AML-193 (cell line): ENCODE measurements at places on chromosomes 4 and X.

- no peak for DNase-seq
Observed at GRCh38 chrX:115709039-115709438, 148.1 kb downstream of the PLS3 start.

GRCh38 chr4:183968502-183968901, 63.4 kb downstream of the STOX2 start:
- no peak for DNase-seq

DNA sequence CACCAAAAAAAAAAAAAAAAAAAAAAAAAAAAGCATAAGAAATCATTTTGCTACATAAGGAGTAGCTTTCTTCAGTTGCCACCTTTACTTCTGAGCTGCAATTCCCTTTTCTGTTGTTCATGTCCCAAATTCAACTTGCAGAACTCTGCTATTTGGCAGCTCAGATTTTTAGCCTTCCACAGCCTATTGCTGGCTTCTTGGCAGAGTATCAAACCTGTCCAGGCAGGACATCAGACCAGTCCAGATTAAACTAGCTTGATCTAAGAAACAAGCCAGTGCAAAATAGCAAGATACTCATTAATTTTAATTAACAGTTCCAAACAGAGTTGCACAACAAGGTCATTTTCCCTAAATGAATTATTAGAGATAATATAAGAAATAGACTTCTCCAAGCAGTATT, 123.6 kb upstream of the NR3C2 start:
- DNase-seq = no peak

DNA sequence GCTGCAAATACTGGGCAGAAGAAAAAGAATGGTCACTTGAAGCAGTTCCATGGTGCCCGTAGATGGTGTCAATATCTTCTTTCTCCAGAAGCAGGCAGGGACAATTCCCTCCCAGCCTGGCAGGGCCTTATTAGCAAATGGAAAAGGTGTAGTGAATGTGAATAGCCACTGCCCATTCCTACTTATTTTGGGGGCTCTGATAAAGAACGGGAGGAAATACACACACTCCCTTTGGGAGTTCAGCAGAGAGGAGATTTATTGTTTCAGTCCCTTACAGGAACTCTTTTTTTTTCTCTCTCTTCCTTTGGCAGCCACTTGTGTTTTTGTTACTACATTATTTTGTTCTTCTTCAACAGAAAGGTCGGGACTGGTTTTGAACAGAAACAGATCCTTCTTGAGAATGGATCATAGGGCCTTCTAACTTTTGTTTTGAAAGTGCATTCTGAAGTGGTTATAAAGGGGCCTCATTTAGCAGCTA, at the start of gene EMCN:
TSS of gene EMCN (minus strand) at position 159 of the 478 bp plus-strand sequence. CDS start at position 51, 108 bp downstream.
- DNase-seq = no peak

GRCh38 chr4:876780-877179, 50.9 kb upstream of the CPLX1 start:
- no peak for DNase-seq

DNA sequence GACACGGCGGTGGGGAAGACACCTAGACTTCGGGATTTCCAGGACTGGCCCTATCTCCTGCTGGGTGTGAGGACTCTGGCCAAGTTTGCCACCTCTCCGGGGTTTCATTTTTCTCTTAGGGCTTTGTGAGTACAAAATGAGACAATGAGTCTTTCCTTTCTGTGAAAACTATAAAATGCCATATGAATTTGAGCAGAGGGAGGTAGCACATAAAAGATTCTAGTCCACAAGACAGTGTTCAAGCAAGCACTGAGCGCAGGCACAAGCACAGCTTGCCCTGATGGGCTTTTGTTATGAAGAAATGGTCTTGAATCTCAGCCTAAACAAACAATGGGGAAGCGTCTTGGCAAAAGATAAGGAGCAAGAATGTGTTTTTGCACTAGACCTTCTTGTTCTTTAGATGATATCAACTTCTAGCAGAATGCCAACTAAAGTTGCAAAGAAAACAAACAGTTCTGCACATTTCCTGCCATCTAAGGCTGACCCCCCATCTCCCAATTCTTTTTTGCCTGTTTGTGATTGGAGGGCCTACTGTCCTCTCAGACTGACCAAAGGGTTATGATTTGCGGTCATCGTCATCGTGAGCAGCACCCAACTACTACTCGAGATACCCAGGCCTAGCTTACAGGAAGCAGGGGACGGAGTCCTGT, 73.0 kb upstream of the ZNF518B start:
- no peak for DNase-seq

GRCh38 chrX:154855256-154855655, 20.8 kb upstream of the SMIM9 start:
- DNase-seq = no peak

- no peak for DNase-seq
Observed at GRCh38 chr4:78058591-78059523, 1.7 kb downstream of the FRAS1 start.

- no peak for DNase-seq
Observed at GRCh38 chr4:126361287-126361686, 1046.5 kb downstream of the FAT4 start.
